ENCODE measurements at places on chromosomes 4 and X.
A peak's percentile ranks its signal among the peaks of the same experiment; 100 is the strongest.

DNA sequence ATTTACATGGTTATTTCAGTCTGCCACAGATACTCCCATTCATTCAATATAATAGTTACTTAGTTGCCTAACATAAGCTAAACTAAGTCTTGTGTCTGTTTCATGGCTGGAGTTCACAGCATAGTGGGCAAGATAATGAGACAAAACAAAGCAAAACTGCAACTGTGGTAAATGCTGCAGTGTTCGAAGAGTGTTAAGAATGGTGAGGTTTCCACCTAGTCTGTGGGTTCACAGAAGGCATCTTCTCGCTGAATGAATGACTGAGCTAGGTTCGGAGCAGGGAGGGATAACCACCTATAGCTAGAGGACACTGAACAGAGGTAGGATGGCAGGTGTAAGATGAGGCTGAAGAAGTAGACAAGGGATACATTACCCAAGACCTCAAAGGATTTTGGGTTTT lies 171.0 kb downstream of the FBXW7 start:
- DNase-seq, result no peak

- DNase-seq, result peak; percentile 31
Observed at GRCh38 chr4:108166038-108166437, 2.7 kb downstream of the LEF1 start.

DNA sequence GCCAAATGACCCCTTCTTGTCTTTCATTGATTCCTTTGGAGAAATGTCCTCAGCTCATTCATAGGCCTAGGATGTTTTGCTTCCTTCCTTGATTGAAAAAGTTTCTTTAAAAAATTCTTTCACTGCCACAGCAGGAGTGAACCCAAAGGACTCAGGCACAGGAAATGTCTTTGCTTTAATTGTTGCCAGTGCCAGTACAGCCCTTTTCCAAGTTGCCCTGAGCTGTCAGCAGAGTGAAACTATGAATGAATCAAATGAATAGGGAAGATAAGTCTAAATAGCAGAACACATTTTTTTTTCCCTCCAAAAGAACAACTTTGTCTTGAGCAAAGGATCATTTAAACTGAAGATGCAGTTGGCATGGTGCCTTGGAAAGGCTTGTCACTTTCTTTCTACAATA lies 63.8 kb upstream of the SLC4A4 start:
- DNase-seq, result no peak

- DNase-seq, result no peak
Observed at GRCh38 chr4:47538111-47538824, 53.2 kb downstream of the ATP10D start.

GRCh38 chrX:16665089-16665488 lies 15.1 kb downstream of the S100G start:
- DNase-seq, result no peak
